Right renal pelvis (tissue), 4 donors: ENCODE measurements at places on chromosomes 12 and 14.

- DNase-seq, result no peak
These were observed 157.7 kb upstream of the SFSWAP start for GRCh38 chr12:131553096-131553777.

GRCh38 chr14:57066887-57067513, 201.7 kb downstream of the EXOC5 start:
- DNase-seq, result no peak

DNA sequence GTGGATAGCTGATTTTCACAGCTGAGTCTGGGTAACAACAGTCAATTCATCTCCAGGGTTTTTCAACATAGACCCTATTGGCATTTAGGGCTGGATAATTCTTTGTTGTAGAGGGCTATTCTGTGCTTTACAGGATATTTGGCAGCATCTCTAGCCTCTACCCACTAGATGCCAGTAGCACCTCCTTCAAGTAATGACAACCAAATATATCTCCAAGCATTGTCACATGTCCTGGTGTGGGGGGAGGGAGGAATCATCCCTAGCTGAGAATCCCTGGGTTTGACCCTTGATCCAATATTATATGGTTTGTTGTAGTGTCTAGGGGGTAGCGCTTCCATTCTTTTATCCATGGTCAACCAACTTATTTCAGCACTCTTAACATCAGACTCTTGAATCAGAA, 157.2 kb downstream of the ANO4 start:
- no peak for DNase-seq

GRCh38 chr12:43815416-43815815, 9.3 kb upstream of the TWF1 start:
- no peak for DNase-seq

GRCh38 chr12:90653040-90653439, 301.9 kb downstream of the CCER1 start:
- no peak for DNase-seq

DNA sequence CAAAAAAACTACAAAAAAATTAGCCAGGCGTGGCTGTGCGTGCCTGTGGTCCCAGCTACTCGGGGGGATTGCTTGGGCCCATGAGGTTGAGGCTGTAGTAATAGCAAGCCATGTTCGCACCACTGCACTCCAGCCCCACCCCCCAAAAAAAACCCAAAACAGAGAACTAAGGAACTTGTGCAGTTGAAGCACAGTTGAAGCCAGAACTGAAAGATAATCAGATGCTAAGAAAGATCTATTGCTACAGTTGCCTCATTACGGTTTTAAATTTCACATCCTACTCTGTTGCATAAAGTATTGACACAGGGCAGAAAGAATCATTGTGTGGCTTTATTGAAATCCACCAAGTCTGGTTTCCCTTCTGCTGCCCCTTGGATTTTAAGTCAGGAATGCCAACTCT, 3.8 kb downstream of the CS start:
- no peak for DNase-seq

- DNase-seq, result no peak
These were observed 21.4 kb upstream of the FOXG1 start for GRCh38 chr14:28745176-28745575.

DNA sequence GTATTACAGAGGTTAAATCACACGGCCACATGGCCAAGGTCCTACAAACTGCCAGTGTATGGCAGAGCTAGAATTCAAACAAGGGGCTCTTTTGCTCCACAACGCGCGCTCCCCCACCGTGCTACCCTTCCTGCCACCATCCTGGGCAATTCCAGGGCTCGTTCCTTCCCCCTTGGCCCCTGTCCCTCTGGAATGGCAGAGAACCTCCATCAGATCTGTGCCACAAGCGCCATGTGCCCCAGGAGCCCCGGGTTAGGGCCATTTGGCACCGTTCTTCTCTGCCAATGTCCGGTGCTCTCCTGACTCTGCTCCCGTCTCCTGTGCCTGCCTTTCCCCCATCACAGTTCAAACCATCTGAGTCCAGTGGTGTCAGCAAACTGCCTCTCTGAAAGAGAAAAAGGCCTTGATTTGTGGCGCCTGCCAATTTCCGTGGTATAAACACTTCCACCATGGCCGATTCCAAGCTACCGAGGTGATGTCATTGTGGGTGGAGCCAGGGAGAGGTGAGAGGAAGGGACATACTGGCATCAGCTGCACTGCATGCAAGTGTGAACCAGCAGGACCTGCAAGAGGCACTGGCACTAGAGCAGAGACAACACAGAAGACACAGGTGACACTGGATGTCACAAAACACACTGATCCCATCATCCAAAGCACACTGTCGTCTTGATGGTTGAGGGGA, 163.1 kb downstream of the CALM1 start:
- no peak for DNase-seq

- peak; percentile 59 for DNase-seq
These were observed 24.3 kb downstream of the MVK start for GRCh38 chr12:109597795-109598427.

DNA sequence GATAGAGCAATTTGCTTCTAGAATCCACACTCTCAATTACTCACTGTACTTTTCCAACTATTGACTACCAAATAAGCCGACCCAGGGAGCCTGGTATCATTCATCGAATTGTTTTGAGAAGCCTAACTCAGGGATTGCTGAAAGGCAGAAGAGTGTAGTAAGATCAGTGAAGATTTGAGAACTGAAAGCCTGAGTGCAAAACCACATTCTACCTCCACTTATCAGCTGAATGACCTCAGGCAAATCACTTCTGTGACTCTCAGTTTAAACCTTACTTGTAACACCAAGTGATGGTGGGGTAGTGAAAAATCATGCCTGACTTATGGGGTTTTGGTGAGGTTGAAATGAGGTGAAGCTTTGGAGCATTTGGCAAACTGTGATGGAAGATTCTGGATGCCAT, 126.1 kb upstream of the MAX start:
- no peak for DNase-seq

GRCh38 chr14:54459106-54459505, 17.9 kb upstream of the CNIH1 start:
- DNase-seq, result no peak

- peak; percentile 13 for DNase-seq
These were observed 759 bp upstream of the KLC1 start for GRCh38 chr14:103628221-103628683.

- no peak for DNase-seq
These were observed 31.6 kb upstream of the AMIGO2 start for GRCh38 chr12:47111392-47111778.

DNA sequence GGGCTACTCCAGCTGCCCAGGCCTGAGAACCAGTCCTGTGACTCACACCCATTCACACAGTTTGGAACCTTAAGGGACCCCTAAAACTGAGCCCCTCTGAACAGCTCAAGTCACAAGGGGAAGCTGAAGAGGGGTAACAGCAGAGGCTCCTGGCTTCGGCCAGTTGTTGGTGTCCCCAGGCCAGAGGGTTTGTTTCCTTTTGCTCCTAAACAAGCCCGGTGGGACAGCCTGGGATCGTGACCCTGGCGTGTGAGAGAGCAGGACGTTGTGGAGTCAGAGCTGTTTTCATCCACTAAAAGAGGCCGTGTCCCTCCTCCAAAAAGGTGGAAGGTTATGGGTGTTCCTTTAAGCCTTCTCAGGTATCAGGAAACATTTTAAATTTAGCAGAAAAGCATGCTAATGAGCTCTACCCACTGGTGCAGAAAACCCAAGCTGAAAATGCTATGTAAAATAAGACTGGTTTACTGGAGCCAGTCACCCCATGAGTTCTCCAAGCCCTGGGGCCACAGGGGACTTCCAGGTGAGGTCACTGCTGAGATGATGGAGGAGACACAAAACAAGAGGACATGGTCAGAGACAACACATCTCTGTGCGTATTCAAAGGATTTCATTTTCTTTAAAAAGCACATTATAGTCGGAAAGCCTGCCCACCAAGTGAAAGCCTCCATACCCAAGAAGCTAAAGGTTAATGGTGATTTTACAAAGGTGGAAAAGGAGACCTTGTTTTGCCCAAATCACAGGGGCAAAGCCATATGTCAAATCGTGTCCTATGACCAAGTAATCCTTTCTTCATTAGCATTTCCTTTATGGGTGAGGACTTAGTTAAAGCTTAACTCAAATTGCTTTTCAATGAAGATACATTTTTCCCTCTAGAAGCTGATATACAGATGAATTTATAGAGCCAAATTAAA, 14.1 kb downstream of the PRKAB1 start:
- DNase-seq, result no peak

DNA sequence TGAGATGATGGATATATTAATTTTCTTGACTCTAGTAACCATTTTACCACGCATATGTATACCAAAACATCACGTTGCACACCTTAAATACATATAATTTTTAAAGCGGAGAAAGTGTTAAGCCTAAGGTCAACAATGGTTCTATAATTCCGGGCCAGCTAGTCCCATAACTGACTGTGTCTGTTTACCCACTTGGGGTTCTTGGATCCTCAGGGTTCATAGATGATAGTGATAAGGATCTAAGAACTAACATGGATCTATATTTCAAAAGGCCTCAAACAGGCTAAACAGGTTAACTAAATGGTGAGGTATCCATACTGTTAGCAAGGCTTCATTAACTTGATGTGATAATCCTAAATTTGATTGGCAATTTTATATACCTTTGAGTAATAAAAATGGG, 9.8 kb downstream of the SLC38A1 start:
- DNase-seq, result no peak

GRCh38 chr14:31763041-31763440, 201.8 kb downstream of the NUBPL start:
- DNase-seq, result no peak

DNA sequence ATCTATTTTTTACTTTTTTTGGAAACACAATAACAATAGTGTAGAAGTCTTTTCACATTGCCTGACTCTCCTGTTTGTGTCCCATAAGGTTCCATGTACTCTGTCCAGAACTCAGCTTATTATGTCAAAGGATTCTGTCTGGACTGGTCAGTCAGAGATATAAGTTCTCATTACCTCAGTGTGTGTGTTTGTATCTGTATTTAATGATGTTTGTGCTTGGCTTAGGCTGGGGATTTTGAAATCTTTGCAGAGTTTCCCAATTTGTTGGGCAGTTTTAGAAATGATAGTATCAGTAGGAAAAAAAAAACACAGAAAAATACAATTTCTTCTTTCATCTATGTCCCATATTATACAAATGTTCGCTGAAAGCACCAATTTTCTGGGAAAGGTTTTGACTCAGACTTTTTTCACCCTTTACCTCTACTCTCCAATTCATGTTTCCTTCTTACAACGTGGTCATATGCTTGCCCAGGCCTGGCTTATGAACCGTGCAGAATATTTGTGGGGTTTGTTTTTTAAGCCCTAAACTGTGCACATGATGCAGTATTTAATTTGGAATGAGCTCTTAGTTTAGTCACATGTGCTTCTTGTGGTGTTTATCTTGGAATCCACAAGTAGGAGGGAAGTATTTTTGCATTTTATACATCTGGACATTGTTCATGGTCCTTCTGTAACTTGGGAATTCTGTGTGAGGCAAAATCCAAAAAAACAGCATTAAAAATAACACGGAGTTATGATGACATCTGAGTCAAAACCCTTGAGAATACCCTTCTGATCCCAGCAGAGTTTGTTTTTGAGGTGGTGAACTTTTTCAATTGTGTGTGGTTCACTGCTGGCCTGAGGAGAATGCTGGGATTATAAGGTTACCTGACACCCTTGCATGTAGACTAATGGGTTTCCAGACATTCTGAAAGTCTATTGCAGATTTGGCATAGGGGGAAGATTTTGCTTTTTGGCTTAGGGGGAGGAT, 121.2 kb downstream of the RAD51B start:
- no peak for DNase-seq

GRCh38 chr14:55438066-55438683, 2.2 kb downstream of the TBPL2 start:
- no peak for DNase-seq

DNA sequence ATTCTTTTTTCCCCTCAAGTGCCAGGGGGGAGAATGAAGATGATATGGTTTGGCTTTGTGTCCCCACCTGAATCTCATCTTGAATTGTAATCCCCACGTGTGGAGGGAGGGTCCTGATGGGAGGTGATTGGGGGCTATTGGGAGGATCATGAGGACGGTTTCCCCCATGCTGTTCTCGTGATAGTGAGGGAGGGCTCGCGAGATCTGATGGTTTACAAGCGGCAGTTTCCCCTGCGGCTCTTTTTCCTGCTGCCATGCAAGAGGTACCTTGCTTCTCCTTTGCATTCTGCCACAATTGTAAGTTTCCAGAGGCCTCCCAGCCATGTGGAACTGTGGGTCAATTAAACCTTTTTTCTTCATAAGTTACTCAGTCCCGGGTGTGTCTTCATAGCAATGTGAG, 173.7 kb downstream of the CAND1 start:
- DNase-seq, result no peak

DNA sequence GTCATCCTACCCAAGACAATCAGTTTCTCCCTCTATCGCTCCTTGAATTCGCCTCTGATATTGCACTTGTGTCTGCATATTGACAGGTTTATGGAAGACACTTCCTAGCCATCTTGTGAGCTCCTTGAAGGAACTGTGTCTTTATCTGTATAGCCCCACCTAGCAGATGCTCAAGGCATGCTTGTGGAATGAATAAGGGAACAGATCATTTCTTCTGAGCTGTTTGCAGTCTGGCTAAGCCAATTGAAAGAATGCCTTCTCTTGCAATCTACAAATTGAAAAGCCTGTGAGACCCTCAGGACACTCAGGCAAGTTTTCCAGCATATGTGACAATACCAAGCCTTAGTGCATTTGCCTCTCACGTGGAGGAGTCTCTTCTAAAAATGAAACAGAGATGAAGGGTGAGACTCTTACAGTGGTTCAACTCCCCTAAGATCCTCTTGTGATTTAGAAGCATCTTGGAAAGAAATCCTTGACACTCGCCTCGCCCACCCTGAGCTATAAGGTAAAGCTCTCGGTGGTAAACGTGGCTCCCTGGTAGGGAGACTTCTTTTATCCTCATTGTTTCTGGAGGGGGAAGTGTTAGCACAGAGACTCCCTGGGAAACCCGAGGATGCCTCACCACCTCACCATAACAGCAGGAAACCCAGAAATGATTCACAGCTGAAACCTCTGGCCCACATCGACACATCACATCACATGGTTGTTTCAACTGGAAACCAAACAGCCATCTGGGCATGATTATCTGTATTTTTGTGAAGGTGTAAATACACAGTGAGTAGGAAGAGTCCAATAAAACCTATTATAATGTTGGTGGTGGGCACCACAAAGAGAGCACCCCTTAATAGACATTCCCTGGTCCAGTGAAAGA, 112.3 kb upstream of the BCL2L14 start:
- DNase-seq, result no peak

GRCh38 chr14:55794655-55795595, 214.9 kb downstream of the KTN1 start:
- DNase-seq, result no peak

- no peak for DNase-seq
These were observed 79.0 kb downstream of the TMEM30B start for GRCh38 chr14:61202124-61202523.
